HFFc6 (cell line): ENCODE measurements at places on chromosomes 6 and 20. TPM values are rescaled to one million over a fixed set of nuclear protein-coding genes. Genes with fewer than 3 reads are reported as not detected.

The NRSN1 gene
- total RNA-seq, result not detected in 3 replicates

The TRIM10 gene
- not detected in 3 replicates for total RNA-seq

The ANKRD60 gene
- total RNA-seq, result not detected in 3 replicates

The RBPJL gene
- total RNA-seq, result not detected in 3 replicates

The SLC35D3 gene
- not detected in 3 replicates for total RNA-seq

The PKIB gene
- not detected in 3 replicates for total RNA-seq

The ZNF322 gene
- total RNA-seq, result 15.1 and 16.0 TPM in 2 replicates

The FAM184A gene
- not detected in 2 replicates for total RNA-seq

The RFX6 gene
- total RNA-seq, result not detected in 3 replicates

The TBC1D32 gene
- 4.1 and 5.2 TPM in 2 replicates for total RNA-seq

The SDC4 gene
- total RNA-seq, result 126 to 138 TPM (median 131 TPM) in 3 replicates

The IL17A gene
- not detected in 3 replicates for total RNA-seq

The MRAP2 gene
- total RNA-seq, result not detected in 3 replicates
